Endodermal cell (in vitro differentiated cells): ENCODE measurements at places on chromosomes 13 and 19.

GRCh38 chr13:25943658-25944057 is 108.2 kb downstream of the SHISA2 start:
- peaks cover 5% of the 10 kb centered on the region for H3K4me1 ChIP-seq
- DNase-seq: no peak
- H3K27me3 ChIP-seq: no peaks in the 10 kb centered on the region
- H3K27ac ChIP-seq: no peak overlapping the region

GRCh38 chr13:51590231-51590970 is 6.1 kb downstream of the WDFY2 start:
- DNase-seq: no peak
- no peak overlapping the region for H3K4me3 ChIP-seq
- no peaks in the 10 kb centered on the region for H3K27me3 ChIP-seq
- no peak overlapping the region for H3K27ac ChIP-seq
- peaks cover 27% of the 10 kb centered on the region for H3K4me1 ChIP-seq

DNA sequence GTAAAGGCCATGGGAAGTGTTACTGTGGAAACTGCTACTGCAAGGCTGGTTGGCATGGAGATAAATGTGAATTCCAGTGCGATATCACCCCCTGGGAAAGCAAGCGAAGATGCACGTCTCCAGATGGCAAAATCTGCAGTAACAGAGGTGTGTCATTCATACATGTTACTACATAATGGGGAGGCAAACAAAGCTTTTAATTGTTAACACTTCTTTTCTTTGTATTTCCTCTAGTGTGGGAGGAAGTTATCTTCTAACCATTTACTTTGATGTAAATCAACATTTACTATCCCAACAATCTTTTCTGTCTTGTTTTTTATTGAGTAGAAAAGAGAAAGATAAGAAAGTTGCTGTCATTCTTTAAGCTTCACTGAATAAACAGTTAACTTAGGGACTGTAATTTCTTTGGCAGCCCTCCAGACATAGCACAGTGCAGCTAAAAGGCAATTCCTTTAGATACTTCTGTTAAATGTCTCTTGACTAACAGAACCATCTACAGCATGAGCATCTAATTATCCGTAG is 126.9 kb downstream of the ITGBL1 start:
- no peak for DNase-seq
- peaks cover 3% of the 10 kb centered on the region for H3K4me1 ChIP-seq
- H3K27ac ChIP-seq: no peak overlapping the region
- no peaks in the 10 kb centered on the region for H3K36me3 ChIP-seq
- H3K4me3 ChIP-seq: no peak overlapping the region

DNA sequence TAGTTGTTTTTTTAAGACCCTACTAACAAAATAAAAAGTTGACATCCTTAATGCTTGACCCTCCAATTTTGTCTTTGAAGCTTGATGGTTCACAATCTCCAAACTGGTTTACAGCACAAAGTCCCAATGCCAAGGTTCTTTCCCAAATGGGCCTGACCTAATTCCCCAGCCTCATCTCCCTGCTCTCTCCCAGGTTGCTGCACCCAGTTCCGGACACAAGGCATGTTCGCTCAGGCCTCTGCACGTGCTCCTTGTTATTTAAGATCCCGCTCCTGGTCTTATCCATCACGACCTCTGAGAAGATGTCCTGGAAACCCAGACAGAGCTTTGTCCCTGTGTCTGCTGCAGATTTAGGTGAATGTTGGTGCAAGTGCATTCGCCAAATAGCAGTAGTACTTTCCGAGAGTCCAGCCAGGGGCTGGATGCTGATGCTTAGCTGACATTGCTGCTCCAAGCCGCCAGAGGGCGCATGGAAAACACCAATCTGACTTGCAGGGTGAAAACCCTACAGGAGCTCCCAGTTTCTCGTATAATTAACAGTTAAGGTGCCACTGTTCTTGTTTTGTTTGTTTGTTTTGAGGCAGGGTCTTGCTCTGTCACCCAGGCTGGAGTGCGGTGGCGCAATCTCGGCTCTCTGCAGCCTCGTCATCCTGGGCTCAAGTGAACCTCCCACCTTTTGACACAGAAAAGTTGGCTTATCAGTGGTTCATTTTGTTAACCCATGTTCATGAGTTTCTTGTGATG is 18.5 kb downstream of the LYPD3 start:
- peak; percentile 93 for DNase-seq
- no peaks in the 10 kb centered on the region for H3K4me1 ChIP-seq
- H3K27me3 ChIP-seq: no peaks in the 10 kb centered on the region

- no peak for DNase-seq
- H3K27me3 ChIP-seq: no peaks in the 10 kb centered on the region
- peaks cover 73% of the 10 kb centered on the region for H3K36me3 ChIP-seq
- no peaks in the 10 kb centered on the region for H3K4me1 ChIP-seq
- no peak overlapping the region for H3K27ac ChIP-seq
- H3K4me3 ChIP-seq: no peak overlapping the region
These were observed 35.9 kb downstream of the COG3 start for GRCh38 chr13:45500492-45501174.

DNA sequence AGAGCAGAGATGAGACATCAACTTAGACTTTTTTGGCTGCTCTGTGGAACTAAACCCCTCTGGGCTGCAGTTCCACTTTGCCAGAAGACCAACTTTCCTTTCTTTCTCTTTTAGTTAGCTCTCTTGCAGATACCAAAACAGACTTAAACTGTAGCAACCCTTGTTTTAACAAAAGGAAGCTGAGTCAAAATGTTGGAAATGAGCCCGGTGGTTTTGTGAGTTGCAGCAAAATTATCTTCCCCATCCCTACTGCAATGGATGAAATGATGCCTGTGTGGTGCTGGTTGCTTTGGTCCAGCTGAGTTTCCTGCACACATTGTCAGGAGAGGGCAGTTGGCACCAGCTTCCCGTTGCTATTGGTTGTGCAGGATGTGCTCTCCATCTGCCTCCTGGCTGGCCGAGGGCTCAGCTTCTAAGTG is 115.3 kb downstream of the LRCH1 start:
- no peaks in the 10 kb centered on the region for H3K36me3 ChIP-seq
- no peak for DNase-seq
- H3K27ac ChIP-seq: no peak overlapping the region
- H3K4me1 ChIP-seq: peaks cover 17% of the 10 kb centered on the region

DNA sequence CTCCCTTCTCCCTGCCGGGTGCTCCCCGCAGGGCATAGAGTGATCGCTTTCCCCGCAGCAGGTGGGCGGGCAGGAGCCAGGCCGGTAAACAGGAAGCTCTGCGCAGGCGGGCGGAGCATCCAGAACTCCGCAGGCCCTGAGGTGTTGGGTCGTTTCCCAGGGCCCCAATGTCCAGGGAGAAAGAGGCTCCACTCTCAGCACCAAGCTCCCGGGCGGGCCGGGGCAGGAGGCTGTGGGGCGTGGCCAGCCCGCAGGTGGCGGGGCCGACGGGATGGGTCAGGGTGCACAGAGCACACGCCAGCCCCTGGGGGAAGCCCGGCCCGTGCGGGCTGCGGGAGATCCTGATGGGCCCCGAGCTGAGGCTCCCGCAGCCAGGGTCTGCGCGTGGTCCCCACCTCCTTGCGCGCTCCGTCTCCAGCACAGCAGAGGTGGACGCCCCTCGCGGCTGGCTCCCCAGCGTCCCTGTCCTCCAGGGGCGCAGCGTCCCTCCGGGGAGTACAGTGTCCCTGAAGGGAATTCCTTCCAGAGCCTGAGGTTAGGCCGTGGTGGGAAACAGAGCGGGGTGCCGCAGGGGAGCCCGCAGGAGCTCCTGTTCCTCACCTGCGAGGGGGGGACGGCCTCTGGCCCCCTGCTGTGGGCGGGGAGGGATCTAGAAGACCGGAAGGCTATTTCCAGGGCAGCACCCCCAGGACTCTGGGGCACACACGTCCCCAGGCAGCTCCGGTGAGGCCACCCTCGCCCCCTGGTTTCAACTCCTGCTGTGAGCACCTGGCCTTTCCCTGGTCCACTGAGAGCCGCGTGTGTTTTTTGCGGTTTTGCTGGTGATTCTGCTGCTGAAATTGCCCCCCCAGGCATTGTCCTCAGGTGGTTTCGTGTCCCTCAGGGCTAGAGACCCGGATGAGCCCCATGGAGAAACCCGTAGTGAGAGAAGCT is 12.2 kb downstream of the PIP5K1C start:
- H3K27ac ChIP-seq: no peak overlapping the region
- DNase-seq: peak; percentile 90

- no peak overlapping the region for H3K4me3 ChIP-seq
- H3K27me3 ChIP-seq: no peaks in the 10 kb centered on the region
- H3K36me3 ChIP-seq: no peaks in the 10 kb centered on the region
- H3K4me1 ChIP-seq: no peaks in the 10 kb centered on the region
- no peak for DNase-seq
These were observed 2801.9 kb downstream of the PCDH9 start for GRCh38 chr13:64428196-64428595.

DNA sequence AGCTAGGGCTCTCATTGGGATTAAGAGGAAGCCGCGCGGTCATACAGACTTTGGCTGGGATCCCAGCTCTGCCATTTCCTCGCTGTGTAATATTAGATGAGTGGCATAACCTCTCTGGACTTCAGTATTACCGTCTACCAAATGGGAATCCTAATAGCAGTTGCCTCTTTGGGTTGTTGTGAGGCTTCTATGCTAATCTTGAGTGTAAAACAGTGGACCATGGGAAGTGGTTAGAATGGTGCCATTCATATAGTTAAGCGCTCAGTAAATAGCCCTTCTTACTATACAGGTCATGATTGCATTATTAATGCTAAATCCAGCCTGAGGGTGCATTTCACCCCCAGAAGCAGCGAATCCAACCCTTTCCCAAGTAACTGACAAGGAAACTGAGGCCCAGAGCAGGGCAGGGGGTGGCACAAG is 566 bp upstream of the OPA3 start:
- peak overlapping the region; percentile 95 for H3K4me3 ChIP-seq
- H3K27ac ChIP-seq: peak overlapping the region; percentile 82
- no peaks in the 10 kb centered on the region for H3K27me3 ChIP-seq
- H3K36me3 ChIP-seq: no peaks in the 10 kb centered on the region
- no peak for DNase-seq

GRCh38 chr19:44627631-44628030 is 14.3 kb downstream of the IGSF23 start:
- H3K27me3 ChIP-seq: no peaks in the 10 kb centered on the region
- no peaks in the 10 kb centered on the region for H3K36me3 ChIP-seq
- H3K4me3 ChIP-seq: no peak overlapping the region
- H3K4me1 ChIP-seq: no peaks in the 10 kb centered on the region
- H3K27ac ChIP-seq: no peak overlapping the region
- no peak for DNase-seq

DNA sequence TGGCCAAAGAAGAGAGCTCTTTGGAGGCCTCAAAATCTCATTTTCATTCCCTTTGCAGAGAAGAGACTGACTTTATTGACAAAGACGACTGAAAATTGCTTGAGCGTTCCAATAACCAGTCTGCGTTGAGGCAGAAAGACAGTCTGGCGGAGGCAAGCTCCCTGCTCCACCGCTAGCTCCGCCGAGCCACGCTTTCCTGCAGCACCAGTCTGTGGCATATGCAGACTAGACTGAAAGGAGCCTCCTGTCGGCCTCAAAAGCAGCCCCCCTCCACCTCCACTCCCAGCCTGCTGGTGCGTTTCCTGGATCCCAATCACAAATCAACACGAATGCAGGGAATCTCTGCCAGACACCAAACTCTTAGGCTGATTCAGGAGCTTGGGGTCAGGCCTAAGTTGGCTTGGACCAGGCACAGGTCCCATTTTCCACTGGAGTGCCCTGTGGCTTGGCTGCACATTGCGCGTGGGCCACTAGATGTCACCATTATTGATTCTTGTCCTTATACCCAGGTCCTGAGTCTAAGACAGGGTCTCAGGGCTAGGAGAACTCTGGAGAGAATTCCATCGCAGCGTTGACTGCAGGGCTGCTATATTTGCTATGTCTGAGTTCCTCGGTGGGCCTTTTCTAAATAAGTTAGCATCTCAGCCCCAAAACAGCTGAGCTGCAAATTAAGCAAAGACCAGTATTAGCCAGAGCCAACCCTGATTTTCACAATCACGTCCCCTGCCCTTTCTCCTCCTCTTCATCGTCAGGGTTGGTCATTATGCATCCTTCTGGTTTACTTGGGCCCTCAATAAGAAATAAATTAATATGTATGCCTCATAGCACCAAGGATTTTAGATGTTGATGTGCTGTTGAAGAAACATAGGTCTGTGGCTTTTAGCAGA is 5.2 kb upstream of the ZNF507 start:
- H3K4me1 ChIP-seq: no peaks in the 10 kb centered on the region
- no peak overlapping the region for H3K4me3 ChIP-seq
- H3K27me3 ChIP-seq: no peaks in the 10 kb centered on the region

- DNase-seq: no peak
- no peaks in the 10 kb centered on the region for H3K4me1 ChIP-seq
- no peaks in the 10 kb centered on the region for H3K36me3 ChIP-seq
- H3K27me3 ChIP-seq: peaks cover 92% of the 10 kb centered on the region
These were observed 12.1 kb upstream of the MYCBP2 start for GRCh38 chr13:77338961-77339401.

DNA sequence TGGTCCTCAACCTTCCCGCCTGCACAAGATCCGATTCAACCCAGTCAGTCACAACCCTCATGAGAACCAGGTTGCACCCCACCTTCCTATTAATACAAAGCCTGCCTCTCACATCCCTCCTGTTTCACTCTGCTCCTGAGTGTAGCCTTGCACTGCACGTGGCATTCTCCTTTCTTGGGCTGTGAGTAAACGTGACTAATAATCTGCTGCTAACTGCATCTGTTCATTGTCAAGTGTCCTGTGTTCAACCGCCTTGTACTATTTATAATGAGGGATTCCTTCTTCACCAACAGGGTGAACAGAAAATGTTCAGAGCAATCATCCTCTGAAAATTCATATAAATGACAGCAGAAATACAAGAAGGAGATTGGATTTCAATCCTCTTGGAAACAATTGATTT is 1608.2 kb downstream of the SLITRK5 start:
- H3K4me1 ChIP-seq: no peaks in the 10 kb centered on the region
- H3K27ac ChIP-seq: no peak overlapping the region
- no peaks in the 10 kb centered on the region for H3K27me3 ChIP-seq
- no peak for DNase-seq

DNA sequence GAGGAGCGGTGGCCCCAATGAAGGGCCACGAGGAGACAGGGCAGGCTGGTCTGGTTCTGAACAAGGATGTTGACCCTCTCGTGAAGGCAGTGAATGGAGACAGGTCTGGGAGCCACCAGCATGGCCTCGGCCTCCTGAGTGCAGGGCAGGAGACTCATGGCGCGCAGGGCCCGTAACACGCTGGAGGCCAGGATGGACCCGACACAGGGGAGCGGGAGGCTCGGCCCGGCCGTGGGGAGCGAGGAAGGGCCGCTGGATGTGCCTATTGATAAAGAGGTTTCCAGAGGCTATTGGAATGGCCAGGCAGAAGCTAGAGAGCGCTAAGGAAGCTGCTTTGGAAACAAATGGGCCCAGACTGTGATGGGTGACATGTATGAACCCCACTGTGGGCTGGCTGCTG is 132.5 kb downstream of the STK24 start:
- no peak for DNase-seq
- H3K4me3 ChIP-seq: no peak overlapping the region
- no peaks in the 10 kb centered on the region for H3K27me3 ChIP-seq
